ENCODE measurements at places on chromosomes 6 and 20.
A peak's percentile ranks its signal among the peaks of the same experiment; 100 is the strongest.

GRCh38 chr20:38940644-38941043 lies 14.4 kb downstream of the FAM83D start:
- no peak for DNase-seq

DNA sequence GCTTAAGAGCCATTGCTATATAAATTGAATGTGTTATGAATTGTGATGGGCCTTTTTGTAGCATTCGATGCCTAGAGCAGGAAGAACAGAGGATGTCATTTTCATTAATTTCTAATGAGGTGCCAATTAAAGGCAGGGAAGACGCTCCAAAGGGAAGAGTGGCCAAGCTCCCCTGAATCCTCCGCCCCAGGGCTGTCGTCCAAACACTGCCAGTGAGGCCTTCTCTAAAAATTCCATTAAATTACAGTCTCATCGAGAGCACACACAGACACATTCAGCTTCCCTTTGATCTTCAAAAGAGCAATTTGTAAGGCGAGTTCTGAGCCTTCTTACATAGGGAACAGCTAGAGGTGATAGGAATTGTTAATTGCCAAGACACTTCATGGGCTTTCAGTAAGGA lies 300.0 kb downstream of the ZFAND3 start:
- no peak for DNase-seq

DNA sequence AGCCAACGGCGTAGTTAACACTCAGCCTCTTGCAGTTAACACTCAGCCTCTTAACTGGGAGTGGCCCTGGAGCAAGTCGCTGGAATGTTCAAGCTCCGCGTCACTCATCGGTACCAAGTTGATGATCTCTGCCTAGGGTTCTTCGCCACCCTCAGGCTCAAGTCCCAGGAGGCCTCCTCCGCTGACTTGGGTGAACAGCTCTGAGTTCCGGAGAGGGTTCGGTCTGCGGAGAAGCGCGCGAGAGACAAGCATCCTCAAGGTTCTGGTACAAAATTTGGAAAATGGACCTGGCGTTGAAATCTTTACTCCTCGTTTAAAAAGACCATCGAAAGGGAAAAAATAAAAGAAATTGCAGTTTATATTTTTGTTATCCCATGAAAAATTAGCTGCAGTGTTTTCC lies 876 bp upstream of the DSP start:
- DNase-seq, result no peak

GRCh38 chr20:64003960-64004725 lies 23.2 kb downstream of the PRPF6 start:
- DNase-seq, result no peak

DNA sequence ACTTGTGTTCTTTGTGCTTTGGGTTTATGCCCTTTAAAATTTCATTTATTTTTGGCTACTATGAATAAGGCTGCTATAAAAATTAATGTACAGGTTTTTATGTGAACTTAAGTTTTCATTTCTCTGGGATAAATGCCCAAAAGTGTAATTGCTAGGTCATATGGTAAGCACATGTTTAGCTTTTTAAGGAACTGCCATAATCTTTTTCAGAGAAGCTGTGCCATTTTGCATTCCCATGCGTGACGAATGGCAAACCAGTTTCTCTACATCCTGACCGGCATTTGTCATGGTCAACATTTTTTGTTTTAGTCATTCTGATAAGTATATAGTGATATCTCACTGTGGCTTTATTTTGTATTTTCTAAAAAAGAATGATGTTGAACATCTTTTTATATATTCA lies 236.0 kb upstream of the SGK1 start:
- no peak for DNase-seq

- no peak for DNase-seq
Measured at GRCh38 chr6:3643921-3644738, 107.4 kb downstream of the PXDC1 start.

DNA sequence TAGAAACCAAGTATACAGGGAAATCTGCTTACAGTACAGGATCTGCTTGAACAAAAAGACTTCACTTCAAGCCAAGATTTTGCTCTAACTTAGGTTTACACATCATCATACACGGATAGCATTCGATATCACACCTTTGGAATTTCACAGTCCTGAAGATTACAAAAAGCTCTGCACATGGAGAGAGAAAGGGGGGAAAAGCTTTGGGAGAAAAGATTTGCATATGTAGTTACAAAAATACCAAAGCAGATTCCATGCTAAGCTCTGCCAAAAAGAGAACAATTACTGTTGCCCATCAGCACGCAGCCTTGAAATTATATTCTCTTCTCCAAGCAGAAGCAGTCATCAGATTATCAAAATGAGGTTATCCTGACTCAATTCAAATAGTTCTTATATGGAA lies 62.0 kb downstream of the HIVEP2 start:
- DNase-seq, result no peak

- no peak for DNase-seq
Measured at GRCh38 chr6:129592516-129593232, 117.3 kb downstream of the ARHGAP18 start.

DNA sequence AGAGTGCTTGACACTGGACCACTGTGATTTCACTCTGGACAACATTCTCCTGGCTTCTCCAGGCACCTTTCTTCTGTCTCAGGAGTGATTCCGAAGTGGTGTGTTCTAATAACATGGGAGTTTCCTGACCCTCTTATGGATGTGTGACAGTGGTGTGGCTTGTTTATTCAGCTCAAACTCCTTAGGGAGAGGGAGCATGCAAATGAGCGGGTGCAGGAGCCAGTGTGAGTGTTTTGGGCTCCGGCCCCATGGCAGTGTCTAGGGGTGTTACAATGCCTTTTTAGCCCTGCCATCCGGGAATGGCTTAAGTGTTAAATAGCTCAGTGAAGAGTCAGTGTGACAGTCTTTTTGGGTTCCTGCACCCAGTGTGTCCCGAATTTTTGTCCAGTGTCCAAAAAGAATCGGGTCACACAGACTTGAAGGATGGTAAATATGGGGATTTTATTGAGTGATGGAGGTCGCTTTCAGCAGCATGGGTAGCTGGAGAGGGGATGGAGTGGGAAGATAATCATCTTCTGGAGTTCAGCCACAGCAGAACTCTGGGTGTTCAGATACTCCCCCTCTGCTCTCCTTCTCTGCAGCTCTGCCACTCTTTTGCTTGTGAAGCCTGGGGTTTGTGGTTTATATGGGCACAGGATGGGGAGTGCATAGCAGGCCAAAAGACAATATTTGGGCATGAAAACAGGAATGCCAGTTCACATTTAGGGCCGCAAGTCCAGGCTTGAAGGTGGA lies 928.9 kb upstream of the CITED2 start:
- DNase-seq, result no peak

DNA sequence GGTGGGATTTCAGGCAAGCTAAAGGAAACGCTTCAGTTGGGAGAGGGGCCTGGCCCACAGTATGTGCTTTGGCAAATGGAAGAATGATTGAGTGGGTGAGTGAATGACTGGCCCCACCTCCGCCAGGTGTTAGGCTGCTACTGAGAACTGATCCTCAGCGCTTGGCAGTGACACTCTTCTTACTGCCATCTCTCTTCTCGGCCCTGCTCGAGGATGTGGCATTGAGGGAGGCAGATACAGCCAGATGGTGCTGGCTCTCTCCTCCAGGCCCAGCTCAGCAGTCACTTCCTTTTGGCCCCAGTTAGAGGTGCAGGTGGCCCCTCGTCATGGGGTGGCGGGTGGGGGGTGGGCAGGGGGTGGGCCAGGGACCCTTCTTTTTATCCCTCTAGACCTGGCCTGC lies 38.9 kb upstream of the KCNK5 start:
- DNase-seq, result no peak

DNA sequence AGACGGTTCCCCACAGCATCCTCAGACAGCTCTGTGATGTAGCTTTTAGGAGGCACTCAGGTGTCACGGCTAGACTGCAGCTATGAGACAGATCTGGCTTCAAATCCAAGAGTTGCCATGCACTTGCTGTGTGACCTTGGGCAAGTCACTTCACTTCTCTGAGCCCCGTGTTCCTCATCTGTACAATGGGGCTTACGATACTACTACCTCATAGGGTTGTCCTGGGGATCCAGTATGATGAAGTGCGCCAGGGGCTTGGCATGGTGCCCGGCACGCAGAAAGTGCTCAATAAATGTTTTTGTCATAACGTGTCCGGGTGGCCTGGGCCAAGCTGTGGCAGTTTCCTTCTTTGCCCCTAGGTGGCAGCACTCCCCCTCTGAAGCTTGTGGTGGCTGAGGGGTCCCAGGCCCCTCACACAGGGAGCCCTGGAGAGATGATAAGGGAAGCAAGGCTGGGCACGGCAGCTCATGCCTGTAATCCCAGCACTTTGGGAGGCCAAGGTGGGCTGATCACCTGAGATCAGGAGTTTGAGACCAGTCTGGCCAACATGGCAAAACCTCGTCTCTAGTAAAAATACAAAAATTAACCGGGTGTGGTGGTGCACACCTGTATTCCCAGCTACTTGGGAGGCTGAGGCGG lies 19.1 kb upstream of the CHMP4B start:
- peak; percentile 43 for DNase-seq

- DNase-seq, result no peak
Measured at GRCh38 chr20:37775200-37775599, 81.4 kb downstream of the CTNNBL1 start.

DNA sequence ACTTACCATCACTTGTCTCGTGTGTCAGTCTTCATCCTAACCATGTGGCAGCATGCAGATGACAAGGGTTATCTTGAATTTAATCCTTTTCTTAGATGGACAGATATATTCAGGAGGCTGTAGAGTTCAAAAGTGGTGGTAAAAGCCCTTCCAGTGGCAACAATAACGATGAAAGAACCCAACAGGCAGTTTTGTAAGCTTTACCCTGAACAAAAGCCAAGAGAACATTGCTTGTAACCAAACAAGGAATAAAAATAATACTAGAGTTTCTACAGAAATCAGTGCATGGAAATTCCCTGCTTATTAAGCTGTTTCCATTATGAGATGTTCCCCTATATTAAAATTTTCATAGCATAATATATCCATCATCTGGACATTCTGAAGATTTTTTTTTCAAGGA lies 69.7 kb downstream of the PDE7B start:
- no peak for DNase-seq

DNA sequence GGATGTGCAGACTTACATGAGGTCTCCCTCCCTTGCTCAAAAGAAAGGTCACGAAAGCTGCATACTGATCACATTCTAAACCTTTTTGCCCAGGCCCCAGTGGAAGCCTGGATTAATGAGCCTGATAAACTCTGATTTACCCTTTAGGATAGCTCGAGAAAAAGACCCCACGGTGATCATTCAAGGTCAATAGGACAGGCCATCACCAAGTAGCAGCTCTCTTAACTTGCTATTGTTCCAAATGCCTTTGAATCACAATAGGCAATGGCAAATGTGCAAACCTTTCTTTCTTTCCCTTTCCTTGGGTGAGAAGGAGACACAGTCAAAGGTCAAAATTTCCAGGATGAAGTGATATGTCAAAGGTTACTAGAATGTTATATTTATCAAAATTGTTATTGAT lies 327.3 kb downstream of the HDGFL1 start:
- DNase-seq, result no peak

DNA sequence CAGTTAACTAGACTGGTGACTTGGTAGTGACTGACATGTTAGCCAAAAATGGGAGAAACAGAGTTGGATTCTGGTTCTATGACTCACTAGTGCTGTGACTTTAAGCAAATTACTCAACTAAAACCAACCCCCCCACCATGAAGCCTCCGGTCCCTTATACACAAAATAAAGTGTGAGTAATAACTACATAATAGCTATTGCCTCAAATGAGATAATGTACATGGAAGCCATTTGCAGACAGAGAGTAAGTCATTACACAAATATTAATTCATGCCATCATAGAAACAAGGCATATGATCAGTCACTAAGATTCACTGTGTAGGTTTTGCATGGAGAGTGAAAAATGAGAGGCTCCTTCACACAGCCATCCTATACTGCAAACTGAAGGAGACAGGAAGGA lies 111.9 kb downstream of the HIVEP2 start:
- no peak for DNase-seq
